Retina (tissue), 1 donor: ENCODE measurements at places on chromosomes 16 and 17.

DNA sequence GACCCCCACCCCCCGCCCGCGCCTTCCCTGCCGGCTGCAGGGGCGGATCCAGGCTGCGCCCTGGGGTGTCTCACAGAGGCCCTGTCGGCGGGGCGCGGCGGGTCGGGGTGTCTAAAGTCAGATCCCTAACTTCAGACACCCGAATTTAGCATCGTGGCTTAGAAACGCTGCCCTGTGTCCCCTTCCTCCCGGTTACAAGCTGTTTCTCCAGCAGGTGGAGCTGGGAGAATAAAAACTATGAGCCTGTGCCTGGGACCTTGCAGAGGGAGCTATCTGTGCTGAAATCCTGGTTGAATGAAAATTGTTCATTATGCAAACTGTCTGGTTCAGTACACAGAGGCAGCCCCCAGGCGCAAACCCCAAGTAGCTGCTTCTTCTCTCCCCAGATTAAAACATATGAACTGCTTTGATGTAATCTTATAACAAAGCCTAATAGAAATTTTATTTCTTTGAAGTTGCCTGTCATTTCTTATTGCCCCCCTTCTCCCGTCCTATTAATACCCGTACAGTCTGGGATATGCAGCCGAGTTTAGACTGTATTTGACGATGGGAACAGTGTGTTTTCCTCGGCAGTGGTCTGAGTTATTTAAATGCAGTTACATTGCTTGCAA is 79.0 kb downstream of the RPA1 start:
- DNase-seq: peak; percentile 88

DNA sequence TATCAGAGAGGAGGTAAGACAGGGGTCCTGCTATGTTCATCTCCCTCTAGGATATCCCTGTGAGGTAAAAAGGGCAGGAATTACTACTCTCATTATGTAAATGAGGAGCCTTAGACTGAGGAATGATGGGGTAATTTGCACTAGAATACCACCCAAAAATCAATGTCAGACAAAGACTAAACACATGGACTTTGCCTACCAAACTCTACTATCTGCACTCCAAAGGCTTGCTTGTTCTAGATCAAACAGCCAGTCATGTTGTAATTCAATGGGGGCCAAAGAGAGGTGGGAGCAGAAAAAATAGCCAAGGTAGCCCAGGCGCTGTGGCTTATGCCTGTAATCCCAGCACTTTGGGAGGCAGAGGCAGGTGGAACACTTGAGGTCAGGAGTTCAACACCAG is 120.7 kb downstream of the LYRM1 start:
- DNase-seq: no peak

DNA sequence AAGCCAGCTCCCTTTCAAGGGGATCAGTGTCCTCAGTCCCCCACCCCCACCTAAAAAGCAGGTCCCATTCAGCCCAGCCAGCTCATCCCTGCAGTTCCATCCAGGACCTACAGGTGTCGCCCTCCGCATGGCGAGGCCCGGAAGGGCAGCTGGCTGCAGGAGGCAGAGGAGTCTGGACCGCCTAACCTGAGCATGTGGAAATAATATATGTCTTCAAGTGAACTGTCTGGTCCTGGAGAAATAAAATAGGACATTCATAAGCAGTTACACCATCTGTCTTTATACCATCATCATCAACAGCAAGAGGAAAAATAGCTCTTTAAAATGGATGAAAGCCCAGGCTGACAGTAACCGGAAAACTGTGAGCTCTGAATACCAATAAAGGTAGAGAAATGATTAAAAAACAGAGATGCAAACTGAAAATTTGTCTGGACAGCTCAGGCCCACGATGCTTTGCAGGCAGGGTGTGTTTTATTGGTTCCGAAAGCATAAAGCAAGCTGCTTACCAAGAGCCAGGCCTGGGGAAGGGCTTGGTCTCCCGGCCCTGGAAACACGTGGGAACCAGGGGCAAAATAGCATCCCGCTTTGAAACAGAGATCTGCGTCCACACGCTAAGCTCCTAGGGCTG is 215.2 kb downstream of the ZFHX3 start:
- peak; percentile 90 for DNase-seq

DNA sequence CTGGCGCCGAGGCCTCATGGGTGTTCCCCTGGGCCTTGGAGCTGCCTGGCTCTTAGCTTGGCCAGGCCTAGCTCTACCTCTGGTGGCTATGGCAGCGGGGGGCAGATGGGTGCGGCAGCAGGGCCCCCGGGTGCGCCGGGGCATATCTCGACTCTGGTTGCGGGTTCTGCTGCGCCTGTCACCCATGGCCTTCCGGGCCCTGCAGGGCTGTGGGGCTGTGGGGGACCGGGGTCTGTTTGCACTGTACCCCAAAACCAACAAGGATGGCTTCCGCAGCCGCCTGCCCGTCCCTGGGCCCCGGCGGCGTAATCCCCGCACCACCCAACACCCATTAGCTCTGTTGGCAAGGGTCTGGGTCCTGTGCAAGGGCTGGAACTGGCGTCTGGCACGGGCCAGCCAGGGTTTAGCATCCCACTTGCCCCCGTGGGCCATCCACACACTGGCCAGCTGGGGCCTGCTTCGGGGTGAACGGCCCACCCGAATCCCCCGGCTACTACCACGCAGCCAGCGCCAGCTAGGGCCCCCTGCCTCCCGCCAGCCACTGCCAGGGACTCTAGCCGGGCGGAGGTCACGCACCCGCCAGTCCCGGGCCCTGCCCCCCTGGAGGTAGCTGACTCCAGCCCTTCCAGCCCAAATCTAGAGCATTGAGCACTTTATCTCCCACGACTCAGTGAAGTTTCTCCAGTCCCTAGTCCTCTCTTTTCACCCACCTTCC is 7.9 kb downstream of the HIRIP3 start:
- DNase-seq: no peak

- peak; percentile 73 for DNase-seq
These were observed 5.8 kb upstream of the UNK start for GRCh38 chr17:75778861-75779249.

GRCh38 chr17:46793541-46793940 is 25.0 kb downstream of the WNT3 start:
- DNase-seq: no peak

DNA sequence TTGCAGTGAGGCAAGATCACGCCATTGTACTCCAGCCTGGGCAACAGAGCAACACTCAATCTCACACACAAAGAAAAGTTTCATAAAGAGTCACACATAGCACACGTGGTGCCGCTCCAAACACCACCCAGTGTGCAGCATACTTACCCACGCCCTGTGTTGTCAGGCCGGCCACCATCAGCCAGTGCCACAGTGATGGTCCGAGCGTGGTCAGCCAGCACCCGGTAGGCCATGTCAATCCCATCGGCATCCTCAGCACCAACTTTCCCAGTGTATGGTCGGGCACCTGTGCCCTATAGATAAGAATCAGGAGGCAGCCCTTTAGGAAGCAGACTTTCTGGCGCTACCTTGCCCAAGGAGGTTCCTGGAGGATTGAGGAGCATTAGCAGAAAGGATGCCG is 17.7 kb upstream of the EXOSC6 start:
- DNase-seq: no peak

DNA sequence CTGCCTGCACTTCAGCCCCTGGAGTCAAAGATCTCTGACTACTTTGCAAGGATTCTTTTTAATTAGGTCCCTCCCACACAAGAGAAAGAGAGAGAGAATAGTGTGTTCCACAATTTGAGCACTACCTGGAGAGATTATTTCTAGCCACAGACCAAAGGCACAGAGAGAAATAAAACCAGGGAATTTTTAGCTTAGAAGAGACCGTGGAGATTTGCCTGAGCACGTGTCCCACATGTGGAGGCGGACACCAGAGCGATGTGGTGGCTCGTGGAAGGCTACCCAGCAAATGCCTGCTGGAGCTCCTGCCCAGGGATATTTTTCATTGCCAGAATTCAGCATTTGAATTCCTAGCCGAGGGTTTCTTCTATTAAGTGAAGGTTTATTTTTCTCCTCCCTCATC is 50.6 kb downstream of the MGAT5B start:
- no peak for DNase-seq

GRCh38 chr17:66364508-66364907 is 62.1 kb downstream of the PRKCA start:
- DNase-seq: no peak

GRCh38 chr17:52837492-52837891 is 679.0 kb upstream of the CA10 start:
- DNase-seq: no peak

- peak; percentile 62 for DNase-seq
These were observed 38.5 kb upstream of the NKD1 start for GRCh38 chr16:50509521-50510341.

DNA sequence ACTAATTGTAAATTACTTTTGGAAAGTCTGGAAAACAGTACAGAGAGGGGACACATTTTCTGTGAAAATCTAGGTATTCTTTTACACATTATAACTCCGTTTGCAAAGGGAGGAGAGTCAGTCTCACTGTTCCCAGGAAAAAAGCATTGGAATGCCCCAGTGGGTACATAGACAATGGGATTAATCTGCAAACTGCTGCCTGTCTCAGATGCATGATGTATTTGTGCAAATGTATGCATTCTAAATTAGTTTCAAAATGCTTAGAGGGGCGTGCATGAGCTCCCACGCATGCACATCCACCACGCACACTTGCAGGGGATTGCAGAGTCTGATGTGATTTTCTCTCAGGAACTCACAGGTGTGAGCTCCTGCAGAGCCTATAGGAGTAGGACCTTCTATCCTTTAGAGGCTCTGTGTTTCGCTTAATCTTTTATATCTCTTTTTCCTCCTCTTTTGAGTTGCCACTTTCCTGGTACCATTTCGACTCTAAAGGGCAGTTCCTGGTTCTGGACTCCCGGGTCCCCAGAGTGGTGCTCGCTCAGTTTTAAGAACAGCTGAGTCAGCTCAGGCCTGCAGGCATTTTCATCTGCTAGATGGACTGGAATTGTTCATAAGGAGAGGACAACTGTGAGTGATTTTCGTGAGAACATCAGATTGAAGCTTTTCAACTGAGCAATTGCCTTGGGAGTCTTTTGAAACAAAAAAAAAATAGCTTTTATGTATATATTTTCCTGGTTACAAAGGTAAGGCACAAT is 1.1 kb downstream of the BCO1 start:
- DNase-seq: peak; percentile 18

GRCh38 chr16:30413112-30413806 is 5.9 kb downstream of the ZNF771 start:
- DNase-seq: no peak

GRCh38 chr17:63440127-63440769 is 5.9 kb downstream of the CYB561 start:
- DNase-seq: peak; percentile 46

DNA sequence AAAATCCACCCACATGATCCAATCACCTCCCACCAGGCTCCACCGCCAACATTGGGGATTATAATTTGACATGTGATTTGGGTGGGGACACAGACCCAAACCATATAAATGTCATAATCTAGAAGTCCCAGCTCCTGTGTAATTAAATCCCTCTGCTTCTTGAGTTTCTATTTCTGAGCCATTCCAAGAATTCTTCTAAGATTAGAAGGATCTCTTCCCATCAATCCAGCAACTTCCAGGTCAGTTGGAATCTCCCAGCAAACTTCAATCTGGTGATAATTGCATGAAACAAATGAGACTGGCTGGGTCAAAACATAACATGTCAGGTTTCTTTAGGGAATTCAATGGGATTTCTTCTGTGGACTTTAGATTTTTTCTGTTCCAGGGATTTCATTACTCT is 127.8 kb upstream of the CDH5 start:
- DNase-seq: no peak

DNA sequence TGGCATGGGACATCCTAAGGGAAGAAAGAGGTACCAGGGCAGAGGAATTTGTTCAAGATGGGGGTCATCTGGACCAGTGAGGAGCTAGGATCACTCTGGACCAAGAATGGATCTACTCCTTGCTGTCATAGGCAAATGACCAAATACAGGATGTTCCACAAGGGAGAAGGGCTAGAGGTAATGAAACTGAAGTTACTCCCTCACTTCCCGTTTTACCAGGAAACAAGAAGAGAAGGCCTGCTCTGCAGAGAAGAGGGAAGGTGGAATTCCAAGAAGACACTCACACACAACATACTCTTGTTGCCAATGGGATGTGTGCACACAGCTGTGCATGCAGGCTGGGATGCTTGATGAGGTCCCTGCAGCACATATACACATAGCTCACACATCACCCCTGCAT is 38.6 kb downstream of the NEUROD2 start:
- DNase-seq: no peak

DNA sequence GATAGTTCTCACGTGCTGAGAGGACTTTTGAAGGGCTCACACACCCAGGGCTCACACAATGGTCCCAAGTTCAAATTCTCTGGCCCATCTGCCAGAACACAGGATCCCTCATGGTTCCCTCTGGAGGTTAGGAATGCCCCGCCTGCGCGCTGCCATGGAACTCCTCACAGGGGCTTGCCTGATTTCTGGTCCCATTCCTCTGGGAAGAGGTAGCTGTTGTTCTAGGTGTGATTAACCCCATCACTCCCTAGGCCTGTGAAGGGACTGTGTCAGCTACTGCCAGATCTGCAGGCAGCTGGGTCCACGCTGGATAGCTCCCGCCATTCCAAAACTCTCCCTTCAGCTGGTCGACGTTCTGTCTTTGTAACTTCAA is 2.3 kb upstream of the ARMC5 start:
- DNase-seq: no peak

GRCh38 chr16:89411335-89411850 is 79.0 kb downstream of the ANKRD11 start:
- DNase-seq: no peak

GRCh38 chr16:21646091-21646490 is 6.3 kb downstream of the IGSF6 start:
- DNase-seq: no peak

DNA sequence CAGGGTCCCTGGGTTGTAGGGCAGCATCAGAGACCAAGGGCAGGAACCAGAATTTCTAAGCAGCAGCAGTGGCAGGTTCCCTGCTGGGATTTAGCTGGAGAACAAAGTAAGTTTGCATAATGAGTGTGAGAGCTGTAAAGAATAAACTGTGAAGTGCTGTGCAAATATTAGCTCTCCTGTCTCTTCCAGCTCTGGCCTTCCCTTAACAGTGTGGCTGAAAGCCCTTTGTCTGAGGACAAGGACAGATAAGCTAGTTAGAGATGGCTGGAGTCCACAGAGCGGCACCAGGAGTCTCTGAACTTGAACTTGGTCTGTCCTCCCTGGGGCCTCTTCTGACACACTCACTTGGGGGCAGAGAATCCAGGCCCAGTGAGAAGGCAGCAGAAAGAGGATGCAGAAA is 98.2 kb upstream of the WSCD1 start:
- no peak for DNase-seq

GRCh38 chr16:17364319-17365210 is 106.2 kb downstream of the XYLT1 start:
- DNase-seq: no peak
